ENCODE measurements at places on chromosomes 1 and 21. TPM values are rescaled to one million over a fixed set of nuclear protein-coding genes. Genes with fewer than 3 reads are reported as not detected.

The HSD3B1 gene
- total RNA-seq: not detected

The KCNH1 gene
- 3.2 TPM for total RNA-seq

The S100A7A gene
- not detected for total RNA-seq

The C4BPA gene
- 0.27 TPM for total RNA-seq

The APP gene
- 497 TPM for total RNA-seq

The FAM3B gene
- 0.80 TPM for total RNA-seq

The KRTAP7-1 gene
- not detected for total RNA-seq

The PTPN22 gene
- total RNA-seq: 4.1 TPM

The PKLR gene
- total RNA-seq: not detected

The TEX38 gene
- total RNA-seq: not detected

The NBPF6 gene
- not detected for total RNA-seq

The DISP1 gene
- 23.9 TPM for total RNA-seq

The HFM1 gene
- total RNA-seq: 2.3 TPM

The S100A8 gene
- total RNA-seq: 192 TPM

The CFHR1 gene
- 1.3 TPM for total RNA-seq

The B3GALNT2 gene
- total RNA-seq: 13.0 TPM

The ATP1A2 gene
- total RNA-seq: 136 TPM

The ITLN2 gene
- not detected for total RNA-seq

The C8B gene
- not detected for total RNA-seq

The C1orf141 gene
- not detected for total RNA-seq
